NCI-H510A treated with DMSO at 0.1 percent for 48 hours (cell line): ENCODE measurements at places on chromosomes 3 and 15.

- DNase-seq: no peak
These were observed 119.4 kb downstream of the IGF1R start for GRCh38 chr15:98767692-98768091.

DNA sequence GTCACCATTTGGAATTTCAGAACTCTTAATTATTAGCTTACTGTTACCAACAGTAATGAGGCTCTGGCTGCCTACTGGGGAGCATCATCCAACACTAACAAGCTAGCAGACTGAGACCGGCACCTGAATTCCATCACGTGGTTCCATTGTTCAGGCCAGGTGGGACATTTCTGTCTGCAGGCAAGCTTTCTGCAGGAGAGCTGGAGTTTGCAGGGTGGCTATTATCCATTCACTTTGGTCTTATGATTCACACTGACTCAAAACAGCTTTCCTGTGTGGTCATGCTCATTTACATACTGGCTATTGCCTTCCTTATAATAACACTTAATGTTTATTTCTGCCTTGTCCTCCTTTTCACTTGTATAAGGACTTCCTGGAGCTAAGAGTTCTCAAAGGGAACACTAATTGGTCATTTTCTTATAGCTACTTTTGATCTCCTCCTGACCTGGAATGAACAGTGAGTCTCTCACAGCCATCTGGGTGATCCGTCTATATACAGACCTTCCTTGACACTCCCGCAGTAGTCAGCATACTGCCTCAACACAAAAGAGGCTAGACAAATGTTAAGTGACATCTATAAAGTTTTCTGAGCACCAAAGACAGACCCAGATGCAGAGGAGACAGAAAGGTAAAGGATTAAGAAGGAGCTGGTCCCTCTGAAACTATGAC, 695.4 kb downstream of the FHIT start:
- no peak for DNase-seq

DNA sequence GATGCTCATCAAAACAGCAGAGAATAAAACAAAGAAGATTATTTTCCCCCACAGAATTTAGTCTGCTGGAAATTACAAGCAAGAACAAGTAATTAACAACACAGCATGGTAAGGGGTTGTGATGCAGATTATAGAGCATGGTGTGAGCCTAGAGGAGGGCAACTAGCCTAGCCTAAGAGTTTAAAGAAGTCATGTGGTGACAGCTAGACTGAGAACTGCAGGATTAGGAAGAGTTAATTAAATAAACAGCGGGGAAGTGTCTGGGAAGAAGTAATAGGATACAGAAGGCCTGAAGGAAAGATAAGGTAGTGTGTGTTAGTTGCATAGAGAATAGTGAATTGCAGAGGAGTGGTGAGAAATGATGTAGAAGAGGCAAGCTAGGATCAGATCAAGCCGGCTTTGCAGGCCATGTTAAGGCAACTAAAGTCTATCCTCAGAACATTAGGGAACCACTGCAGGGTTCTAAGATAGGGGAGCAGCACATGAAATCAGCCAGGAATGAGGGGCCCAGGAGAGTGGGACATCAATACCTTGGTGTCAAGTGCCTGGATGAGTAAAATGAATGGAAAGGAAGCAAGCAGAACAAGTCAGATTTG, 11.9 kb upstream of the PKM start:
- DNase-seq: no peak

DNA sequence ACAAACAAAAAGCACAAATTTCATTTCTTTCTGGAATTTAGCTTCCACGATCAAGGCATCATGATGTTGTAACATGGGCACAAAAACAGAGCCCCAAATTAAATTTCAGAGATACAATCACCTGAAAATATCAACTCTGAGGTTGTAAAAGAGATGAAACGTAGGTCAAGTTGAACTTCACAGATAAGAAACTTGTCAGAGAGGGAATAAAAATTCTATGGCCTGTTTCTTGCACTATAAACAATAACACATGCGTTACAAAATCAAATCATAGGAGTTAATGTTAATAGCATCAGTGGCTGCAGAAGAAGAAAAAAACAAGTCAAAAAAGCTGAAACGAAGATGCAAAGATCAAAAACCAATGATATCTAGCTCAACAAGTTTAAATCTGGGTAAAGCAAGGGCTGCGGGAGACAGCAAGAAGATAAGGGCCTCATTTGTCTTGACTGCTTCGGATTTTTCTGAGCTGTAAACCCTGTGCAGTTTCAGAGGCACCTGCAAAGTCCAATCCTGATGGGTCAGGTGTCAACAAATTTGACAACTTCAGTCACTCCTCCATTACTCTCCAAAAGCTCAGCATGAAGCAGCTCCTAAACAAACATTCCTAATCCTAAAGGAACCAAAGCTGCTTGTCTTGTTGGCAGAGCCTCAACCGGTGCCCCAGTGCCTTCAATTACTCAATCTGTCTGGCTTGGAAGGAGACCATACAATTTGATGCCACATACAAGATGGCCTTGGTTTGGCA, 219.8 kb downstream of the STT3B start:
- DNase-seq: no peak

GRCh38 chr3:50163572-50164455, 8.7 kb downstream of the SEMA3F start:
- DNase-seq: no peak

- peak; percentile 3 for DNase-seq
These were observed 289.6 kb downstream of the EFHB start for GRCh38 chr3:19644405-19644804.

DNA sequence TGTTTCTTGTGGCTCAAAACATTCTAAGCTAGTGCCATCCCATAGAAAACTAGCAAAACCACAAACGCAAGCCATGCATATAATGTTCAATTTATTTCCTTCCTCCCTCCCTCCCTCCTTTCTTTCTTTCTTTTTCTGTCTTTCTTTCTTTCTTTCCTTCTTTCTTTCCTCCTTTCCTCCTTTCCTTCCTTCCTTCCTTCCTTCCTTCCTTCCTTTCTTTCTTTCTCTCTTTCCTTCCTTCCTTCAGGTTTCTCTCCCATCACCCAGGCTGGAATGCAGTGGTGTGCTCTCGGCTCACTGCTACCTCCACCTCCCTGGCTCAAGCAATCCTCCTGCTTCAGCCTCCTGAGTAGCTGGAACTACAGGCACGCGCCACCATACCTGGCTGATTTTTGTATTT, 492.8 kb upstream of the PROK2 start:
- DNase-seq: no peak

DNA sequence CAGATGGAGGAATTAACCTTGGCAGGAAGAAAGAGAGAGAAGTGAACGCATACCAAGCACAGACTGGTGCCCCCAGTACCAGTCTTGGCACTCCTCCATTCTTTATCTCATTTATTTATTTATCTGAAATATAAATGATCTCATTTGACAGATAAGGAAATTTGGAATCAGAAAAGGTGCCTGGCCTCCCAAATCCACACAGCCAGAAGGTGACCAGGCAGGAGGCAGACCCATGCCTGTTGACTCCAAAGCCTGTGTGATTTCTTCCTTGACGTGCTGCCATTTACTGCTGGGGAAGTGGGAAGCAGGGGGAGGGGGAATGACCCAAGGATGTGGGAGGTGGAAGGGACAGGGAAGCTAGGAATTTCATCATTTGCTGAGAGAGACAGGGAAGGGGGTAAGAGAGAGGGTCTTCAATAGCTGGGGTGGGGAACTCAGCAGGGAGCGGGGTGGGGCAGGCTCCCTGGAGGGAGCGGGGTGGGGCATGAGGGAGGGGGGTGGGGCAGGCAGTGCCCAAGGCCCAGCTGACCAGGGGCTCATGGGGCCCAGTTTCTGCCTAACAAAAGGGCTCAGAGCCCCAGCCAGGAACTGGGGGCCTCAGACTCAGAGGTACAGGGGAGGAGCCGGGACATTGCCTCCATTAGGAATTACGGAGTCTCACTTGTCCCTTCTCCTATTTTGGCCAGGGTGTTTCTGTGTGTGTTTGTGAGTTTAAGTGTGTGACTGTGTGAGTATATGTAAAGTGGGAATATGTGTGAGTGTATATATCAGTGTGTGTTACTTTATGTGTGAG, 63.0 kb downstream of the MINAR1 start:
- no peak for DNase-seq
